Lung microvascular endothelial cell (primary cell): ENCODE measurements at places on chromosomes 12 and 14. TPM values are rescaled to one million over a fixed set of nuclear protein-coding genes. Genes with fewer than 3 reads are reported as not detected.

DNA sequence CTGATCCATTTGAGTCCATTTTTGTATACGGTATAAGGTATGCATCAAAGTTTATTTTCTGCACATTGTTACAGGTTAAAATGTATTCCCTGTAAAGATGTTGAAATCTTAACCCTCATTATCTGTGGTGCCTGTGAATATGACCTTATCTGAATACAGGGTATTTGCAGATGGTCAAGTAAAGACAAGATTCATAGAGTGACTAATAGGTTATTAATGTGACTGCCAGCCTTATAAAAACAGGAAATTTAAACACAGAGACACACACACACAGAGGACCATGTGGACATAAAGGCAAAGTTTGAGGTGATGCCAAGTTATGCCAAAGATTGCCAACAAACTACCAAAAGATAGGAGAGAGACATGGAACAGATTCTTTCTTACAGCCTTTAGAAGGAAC, 347.2 kb upstream of the DCN start:
- DNase-seq, result peak; percentile 41

DNA sequence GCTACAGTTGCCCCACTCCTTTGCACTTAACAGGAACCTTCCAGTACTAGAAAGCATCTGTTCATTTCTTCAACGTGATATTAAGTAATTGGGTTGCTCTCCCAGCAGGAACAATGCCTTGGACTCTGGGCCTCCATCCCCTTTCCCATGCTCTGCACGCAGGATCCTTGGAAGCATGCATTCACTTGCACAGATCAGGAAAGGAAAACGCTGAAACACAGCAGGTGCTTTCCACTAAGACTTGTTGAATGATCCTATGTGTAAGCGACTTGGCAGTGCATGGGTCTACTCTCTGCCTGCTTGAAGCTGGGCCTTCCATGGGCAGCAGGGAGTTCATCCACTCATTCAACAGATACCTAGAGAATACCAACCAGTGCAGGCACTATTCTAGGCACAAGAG, 2.3 kb downstream of the LTBP2 start:
- no peak for DNase-seq

DNA sequence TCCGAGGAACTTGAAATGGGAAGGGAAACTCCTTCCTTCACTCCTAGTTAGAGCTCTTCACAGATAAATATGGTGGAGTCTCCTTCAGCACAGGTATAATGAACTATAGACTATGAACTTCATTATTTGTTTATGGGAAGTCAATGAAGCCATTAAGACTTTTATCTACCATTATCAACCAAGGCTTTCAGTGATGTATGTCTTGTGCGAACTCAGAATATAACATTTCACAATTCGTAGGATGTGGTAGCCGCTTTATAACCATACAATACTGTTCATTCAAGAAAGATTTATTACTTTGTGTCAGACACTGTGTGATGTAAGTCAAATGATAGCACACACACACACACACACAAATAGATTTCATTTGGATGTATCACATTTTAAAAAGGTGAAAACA, 24.8 kb upstream of the ETNK1 start:
- DNase-seq, result no peak

DNA sequence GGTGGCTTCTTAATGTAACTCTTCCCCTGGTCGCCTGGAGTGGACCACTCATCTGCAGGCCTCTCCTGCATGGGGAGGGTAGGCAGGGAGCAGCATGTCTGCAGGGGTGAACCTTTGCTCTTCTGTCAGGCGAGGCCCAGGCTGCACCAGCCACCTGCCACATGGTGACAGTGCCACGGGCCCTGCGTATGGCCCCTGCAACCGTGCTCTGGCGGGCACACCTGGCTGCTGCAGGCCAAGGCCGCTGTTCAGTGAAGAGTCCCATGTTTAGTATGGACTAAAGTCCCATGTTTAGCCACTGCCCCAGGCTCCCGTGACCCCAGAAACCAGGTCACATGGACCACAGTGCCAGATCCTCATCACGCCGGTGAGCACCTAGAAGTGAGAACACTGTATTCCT, 187.0 kb downstream of the ADGRD1 start:
- DNase-seq, result no peak

The OS9 gene
- total RNA-seq, result 156 and 234 TPM in 2 replicates

The CDCA3 gene
- 3.4 and 8.9 TPM in 2 replicates for total RNA-seq

The LTBP2 gene
- 6.2 and 44.9 TPM in 2 replicates for total RNA-seq

GRCh38 chr14:63881926-63882325, 29.1 kb downstream of the SYNE2 start:
- no peak for DNase-seq

The UBE2N gene
- 96.8 and 118 TPM in 2 replicates for total RNA-seq

- no peak for DNase-seq
These were observed 80.5 kb upstream of the PCED1B start for GRCh38 chr12:46998811-46999368.
